ENCODE measurements at places on chromosomes 2 and 18.

GRCh38 chr18:21701621-21702020 lies 3.0 kb downstream of the ABHD3 start:
- no peak for DNase-seq

DNA sequence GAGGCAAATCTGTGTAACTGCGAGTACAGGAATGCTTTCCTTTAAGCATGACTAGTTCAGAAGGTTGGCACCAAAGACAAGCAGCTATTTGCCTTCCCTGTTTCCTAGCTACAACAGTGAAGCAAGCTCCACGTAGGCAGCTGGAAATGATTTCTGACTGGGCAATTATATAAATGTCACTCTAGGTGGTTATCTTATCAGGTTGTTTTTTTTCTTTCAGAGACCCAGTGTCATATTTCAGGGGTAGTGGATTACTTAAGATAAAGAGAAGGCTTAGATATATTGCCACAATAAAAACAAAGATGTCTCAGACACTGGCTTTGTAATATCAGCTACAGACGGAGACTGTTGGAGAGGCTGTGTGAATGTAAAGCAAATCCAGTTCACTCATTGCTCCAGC lies 748.9 kb upstream of the NXPH2 start:
- DNase-seq = no peak

DNA sequence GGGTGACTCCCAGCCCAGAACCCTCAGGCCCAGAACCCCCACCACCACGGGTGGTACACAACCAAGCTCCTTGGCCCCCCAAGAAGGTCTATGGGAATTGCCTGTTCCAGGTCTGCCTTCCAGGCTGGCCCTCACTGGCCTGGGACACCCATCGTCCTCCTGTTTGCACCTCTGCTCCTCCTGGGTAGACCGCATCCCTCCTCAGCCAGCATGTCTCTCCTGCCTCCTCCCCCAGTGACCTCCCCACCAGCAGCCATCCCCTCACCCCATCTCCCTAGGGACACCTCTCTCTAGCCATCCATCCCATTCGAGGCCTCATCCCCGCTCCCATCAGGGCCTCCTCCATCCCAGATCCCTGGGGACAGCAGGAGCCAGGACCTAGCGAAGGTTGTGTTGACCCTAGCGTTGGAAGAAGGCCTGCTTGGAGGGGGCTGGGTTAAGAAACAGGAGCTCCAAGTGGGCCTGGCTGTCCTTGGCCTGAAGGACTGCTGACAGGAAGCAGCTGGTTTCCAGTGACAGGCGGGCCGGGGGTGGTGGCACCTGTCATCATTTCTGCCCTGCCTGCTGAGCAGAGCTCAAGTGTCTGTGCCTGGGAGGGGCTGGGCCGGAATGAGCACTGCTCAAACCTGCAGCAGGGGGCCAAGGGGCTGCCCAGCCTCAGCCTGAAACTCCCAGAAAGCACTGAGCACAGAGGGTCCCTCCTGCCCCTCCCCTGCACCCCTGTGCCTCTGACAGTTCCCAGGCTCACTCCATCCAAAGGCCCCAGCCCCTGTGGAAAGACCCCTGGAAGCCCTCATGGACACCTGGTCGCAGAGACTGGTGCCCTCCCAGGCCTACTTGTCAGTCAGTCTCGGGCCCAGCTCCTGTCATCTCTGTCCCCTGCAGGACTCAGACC lies 96.0 kb upstream of the OTOS start:
- DNase-seq = no peak

DNA sequence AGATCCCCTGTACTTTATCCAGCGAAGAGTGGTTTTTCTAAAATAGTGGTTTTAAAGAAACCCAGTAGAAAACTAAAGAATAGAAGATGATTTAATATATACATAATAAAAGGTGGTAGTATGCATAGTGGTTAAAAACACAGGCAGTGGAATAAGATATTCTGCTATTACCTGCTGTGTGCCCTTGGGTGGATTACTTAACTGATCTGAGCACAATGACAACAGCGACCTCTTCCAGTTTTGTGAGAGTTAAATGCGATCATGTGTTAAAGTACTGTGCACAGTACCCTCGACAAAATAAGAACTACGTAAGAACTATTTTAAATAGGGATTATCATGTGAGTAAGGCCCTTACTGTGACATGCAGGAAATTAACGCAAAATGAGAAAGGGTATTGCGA lies 30.0 kb upstream of the CHMP1B start:
- DNase-seq = no peak

- no peak for DNase-seq
These were observed 160.9 kb downstream of the DYSF start for GRCh38 chr2:71613953-71614925.

GRCh38 chr2:105929516-105929915 lies 184.8 kb downstream of the NCK2 start:
- no peak for DNase-seq

DNA sequence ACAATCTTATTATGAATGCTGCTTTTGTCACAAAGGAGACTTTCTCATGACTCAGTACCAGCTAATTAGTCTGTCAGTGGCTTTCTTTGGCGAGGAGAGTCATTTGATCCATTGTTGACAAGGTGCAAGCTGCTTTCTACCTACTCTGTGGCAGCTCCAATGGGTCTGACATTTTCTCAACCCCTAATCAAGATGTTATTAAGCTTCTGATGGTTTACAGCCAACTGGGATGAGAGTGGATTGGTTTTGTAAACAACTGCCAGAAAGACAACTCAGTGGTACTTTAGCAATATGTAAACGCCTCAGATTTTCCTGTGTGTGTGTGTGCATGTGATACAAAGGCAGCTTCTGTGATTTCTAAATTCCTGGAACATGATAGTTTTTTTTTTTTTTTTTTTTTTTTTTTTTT lies 8.2 kb upstream of the CLIP4 start:
- DNase-seq = no peak

Measured in neuronal stem cell (in vitro differentiated cells).